ENCODE measurements at places on chromosomes 7 and 10. TPM values are rescaled to one million over a fixed set of nuclear protein-coding genes. Genes with fewer than 3 reads are reported as not detected.

The A1CF gene
- under 0.01 TPM for total RNA-seq

The PTPRN2 gene
- total RNA-seq: 0.34 TPM

The SH2D4B gene
- not detected for total RNA-seq

The POLR1F gene
- 13.6 TPM for total RNA-seq

The EVX1 gene
- total RNA-seq: not detected

The TFEC gene
- 0.16 TPM for total RNA-seq

The ANXA7 gene
- total RNA-seq: 115 TPM

The ITPRID1 gene
- not detected for total RNA-seq

The GNAI1 gene
- total RNA-seq: 35.8 TPM

The DKK1 gene
- total RNA-seq: 18.4 TPM

The ASCC1 gene
- 37.5 TPM for total RNA-seq

The ACHE gene
- under 0.01 TPM for total RNA-seq

The OR2A7 gene
- total RNA-seq: 0.09 TPM

The ST8SIA6 gene
- total RNA-seq: not detected

The CLCN1 gene
- not detected for total RNA-seq

The KNDC1 gene
- total RNA-seq: 3.3 TPM

The MAPK8 gene
- total RNA-seq: 19.4 TPM
